ENCODE measurements at places on chromosomes 12 and 14.

GRCh38 chr12:130031571-130032189 lies 127.9 kb upstream of the TMEM132D start:
- H3K36me3 ChIP-seq = no peaks in the 10 kb centered on the region
- peak; percentile 80 for DNase-seq
- no peak overlapping the region for H3K27ac ChIP-seq
- H3K4me1 ChIP-seq = no peaks in the 10 kb centered on the region
- H3K4me3 ChIP-seq = no peak overlapping the region

DNA sequence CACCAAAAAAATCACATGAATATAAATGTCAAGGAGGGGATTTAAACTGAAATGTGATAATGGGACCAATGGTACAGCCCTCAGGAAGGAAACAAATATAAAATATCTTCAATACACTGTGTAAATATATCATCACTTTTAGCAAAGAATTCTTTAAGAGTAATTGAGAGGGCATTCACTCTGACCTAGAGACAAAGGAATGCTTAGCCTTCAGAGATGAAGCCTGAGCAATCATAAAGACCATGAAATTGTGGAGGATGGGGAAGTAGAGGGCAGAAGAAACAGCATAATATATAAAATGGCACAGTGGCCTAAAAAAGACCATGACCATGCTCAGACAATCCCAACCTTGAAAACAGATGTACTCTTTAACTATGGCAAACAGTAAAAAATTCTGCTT lies 20.4 kb downstream of the YAF2 start:
- H3K27ac ChIP-seq = no peak overlapping the region
- H3K4me1 ChIP-seq = peaks cover 56% of the 10 kb centered on the region
- H3K4me3 ChIP-seq = no peak overlapping the region
- H3K27me3 ChIP-seq = no peaks in the 10 kb centered on the region

DNA sequence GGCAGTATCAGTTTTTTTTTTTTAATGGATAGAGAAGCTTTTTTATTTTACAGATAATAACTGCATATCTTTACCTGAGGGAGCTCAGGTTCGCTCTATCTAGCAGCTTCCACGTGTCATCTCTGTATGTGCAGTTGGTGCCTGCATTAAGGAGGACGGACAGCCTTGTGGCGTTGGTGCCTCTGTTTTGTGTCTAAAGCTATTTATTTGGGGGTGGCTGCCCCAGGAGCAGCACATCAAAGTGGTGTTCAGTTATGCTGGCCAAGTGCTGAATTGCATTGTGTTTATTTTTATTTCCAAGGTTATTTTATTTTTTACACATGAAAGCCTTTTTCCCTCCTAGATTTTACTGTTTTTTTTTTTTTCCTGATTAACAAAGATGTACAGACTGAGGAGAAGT lies 59.7 kb downstream of the RASSF3 start:
- no peaks in the 10 kb centered on the region for H3K36me3 ChIP-seq
- H3K27me3 ChIP-seq = no peaks in the 10 kb centered on the region
- peak overlapping the region; percentile 86 for H3K27ac ChIP-seq
- H3K4me3 ChIP-seq = no peak overlapping the region

DNA sequence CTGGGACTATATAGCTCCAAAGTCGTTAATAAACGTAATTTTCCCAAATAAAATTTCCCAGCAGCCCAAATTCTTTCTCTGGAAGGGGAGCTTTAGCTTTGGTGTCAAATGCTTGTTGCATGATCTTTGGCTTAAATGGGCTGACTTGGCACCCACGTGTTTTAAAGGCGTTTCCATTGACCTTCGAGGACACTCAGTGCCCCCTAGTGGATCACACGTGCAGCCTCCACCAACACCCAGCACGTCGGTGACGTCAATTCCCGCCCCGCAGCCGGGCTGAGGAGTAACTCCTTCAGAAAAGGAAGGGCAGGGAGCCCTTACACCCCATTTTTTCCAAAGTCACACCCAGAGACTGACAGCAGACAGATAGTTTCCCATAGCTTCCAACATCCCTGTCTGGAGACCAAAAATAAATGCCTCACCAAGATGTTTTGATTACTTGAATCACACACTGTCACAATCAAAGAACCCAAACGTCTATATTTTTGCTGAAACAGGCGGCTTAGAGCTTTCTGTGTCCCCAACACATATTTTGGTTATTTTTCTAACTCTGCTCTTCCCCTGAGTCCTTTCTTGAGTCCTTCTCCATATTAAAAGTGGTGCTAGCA lies 707.9 kb downstream of the AACS start:
- no peak for DNase-seq
- no peak overlapping the region for H3K27ac ChIP-seq
- no peaks in the 10 kb centered on the region for H3K4me1 ChIP-seq
- no peaks in the 10 kb centered on the region for H3K36me3 ChIP-seq
